ENCODE measurements at places on chromosomes 3 and 15.

- no peak for DNase-seq
These were observed 41.5 kb downstream of the PDHB start for GRCh38 chr3:58392181-58392580.

DNA sequence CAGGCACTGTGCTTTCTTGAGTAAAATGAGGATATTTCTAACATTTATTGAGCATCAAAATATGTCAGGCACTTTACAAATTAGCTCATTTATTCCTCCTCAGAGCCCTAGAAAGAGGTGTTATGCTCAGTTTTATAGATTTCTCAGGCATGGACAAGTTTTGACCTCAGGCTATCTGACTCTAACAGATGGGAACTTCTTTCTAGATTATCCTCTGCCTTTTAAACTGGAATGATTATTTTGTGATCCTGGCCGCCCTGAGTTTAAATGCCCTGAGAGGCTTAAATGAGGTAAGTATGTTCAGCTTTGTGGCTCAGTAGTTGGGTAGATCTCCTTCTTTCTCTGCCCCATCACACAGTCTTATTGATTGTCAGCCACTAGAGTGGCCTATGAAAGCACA is 32.3 kb upstream of the ATP1B3 start:
- no peak for DNase-seq

GRCh38 chr3:64179860-64180259 is 45.4 kb downstream of the PRICKLE2 start:
- DNase-seq = no peak

- DNase-seq = no peak
These were observed 25.5 kb upstream of the KNG1 start for GRCh38 chr3:186691676-186692075.

DNA sequence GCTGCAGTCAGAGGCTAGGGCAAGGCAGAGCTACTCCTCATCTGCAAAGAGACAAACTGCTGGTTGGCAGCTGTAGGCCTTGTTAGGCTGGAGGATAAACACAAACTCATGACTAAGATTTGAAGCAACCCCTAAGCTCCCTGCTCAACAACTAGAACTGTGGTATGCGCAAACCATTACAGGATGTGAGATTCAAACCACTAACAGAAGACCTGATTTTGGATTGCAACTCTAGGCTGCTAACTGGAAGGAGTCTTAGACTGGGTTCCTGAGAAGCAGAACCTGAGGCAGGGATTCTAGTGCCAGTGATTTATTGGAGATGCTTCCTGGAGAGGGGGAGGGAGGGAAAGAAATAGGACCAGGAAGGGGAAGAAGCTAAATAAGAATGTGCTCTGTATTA is 22.5 kb downstream of the CCR4 start:
- DNase-seq = no peak

- DNase-seq = no peak
These were observed 65.0 kb upstream of the MAGI1 start for GRCh38 chr3:66103729-66104128.

- DNase-seq = no peak
These were observed 25.0 kb upstream of the C3orf52 start for GRCh38 chr3:112061152-112061551.

GRCh38 chr3:73789825-73790444 is 165.2 kb upstream of the PDZRN3 start:
- DNase-seq = no peak

- no peak for DNase-seq
These were observed 64.3 kb downstream of the FRMD5 start for GRCh38 chr15:44130778-44131177.

- DNase-seq = no peak
These were observed 219.8 kb downstream of the ULK4 start for GRCh38 chr3:41742121-41742520.

- peak; percentile 26 for DNase-seq
These were observed 34.4 kb downstream of the PAQR9 start for GRCh38 chr3:142929109-142929508.

DNA sequence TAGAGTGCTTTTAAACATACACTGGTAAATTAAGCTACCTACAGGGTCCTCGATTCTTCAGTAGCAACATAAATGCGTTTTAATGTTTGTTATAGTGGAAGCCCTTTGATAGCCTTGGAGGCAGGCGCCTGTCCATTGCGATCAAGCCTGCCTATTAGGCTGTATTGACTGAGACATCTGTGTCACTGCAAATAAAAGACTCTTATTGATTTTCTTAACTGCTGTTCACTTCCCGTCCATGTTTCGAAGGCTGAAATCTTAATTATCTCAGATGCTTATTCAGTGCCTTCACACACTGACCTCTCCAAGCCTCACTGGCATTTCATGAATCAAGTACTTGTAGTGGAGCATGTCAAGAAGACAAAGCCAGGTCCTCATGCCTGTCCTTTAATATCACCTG is 51.1 kb downstream of the MAP2K5 start:
- DNase-seq = no peak

- no peak for DNase-seq
These were observed 171.9 kb downstream of the ERC2 start for GRCh38 chr3:56296361-56296760.

DNA sequence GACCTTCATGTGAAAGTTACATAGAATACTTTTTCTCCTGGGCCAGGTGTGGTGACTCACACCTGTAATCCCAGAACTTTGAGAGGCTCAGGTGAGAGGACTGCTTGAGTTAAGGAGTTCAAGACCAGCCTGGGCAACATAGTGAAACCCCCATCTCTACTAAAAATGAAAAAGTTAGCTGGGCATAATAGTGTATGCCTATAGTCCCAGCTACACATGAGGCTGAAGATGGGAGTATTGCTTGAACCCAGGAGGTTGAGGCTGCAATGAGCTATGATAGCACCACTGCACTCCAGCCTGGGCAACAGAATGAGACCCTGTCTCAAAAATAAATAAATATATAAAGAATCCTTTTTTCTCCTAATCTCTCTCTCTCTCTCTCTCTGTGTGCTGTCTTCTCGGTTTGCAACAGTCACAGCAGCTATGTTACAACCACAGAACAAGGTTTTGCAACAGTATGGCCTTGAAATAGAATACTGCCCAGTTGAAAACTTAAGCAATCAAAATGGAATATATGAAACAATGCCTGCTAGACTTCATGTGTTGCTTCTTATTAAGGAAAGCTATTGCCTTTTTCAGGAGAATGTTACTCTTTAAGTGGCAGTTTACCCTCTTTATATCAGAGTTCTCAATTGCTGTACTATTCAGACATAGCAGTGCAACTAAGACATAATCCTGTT is 12.3 kb upstream of the DENND4A start:
- DNase-seq = no peak

DNA sequence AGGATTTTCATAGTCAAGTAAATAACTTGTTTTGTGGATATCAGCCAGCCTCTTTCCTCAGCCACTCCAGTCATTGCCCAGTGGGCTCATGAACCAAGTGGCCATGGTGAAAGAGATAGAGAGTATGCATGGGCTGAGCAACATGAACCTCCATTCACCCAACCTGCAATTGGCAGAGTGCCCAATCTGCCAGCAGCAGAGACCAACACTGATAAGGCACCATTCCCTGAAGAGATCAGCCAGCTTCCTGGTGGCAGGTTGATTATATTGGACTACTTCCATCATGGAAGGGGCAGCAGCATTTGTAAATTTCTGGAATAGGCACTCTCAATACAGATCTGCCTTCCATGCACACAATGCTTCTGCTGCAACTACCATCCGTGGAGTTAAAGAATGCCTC is 10.3 kb upstream of the MCF2L2 start:
- DNase-seq = no peak

DNA sequence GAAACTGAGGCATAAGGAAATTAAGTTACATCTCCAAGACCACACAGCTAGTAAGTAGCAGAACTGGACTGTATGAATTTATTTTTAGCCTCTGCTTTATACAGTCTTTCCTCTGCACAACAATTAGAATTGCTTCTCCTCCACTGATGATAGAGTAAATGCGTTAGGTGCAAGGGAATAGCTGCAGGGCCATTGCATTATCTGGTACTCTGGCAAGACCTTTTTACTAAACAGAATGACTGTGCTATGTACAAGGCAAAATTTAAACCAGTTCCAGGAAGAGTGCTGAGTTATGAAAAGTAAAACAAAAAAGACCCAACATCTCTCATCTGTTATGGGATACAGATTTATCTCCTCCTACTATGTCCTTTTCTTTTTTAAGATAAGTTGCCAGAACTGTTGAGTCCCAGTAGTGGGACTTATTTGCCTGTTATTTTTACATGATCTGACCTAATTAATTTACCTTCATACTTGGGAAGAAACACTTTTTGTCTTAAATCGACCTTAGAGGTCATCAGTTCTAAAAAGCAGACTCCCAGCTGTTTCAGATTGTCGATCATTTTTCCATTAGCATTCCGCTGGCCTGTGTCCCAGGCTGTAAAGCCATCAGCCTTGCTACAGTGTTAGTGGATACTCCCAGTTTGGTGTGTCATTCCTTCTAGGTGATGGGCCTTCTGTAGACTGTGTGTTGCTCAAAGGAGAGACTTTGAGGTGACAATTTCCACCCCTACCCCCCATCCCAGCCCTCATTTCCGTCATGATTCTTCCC is 147.5 kb upstream of the NUDT16 start:
- no peak for DNase-seq

DNA sequence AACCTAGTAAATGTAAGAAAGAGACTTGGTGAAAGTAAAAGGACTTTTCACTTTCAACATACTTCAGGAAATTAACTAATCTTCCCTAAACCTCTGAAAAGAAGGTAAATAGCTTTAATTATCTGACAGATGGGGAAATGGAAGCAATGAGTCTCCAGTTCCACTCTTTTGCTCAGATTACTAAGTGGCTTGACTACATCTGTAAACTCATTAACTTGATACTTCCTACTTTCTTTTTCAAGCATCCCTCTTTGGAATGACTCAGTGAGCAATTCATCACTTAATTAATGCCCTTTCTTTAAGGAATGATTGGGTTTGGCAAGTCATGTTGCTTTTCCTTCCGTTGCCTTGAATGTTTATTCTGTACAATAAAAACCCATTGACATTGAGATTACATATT is 234.2 kb downstream of the GRM7 start:
- no peak for DNase-seq

Measured in CMK (cell line).